ENCODE measurements at places on chromosomes 3 and 15.

DNA sequence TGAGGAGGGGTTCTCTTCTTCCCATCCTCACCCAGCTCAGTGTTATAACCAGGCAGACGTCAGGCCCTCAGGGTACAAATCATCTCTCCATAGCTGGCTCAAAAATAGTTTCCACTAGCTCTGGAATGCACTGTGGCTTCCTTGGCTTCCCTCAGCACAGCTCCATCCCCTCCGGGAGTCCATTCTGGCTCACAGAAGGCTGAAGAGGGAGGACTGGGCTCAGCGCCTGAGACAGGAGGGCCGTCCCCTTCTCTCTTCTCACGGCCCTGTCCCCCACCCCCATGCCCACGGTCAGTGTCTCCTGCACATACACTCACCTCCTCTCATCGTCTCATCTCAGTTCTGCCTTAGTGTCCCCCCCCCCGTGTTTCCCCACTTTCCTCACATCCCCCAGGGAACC lies 50.1 kb downstream of the UMPS start:
- DNase-seq = no peak

DNA sequence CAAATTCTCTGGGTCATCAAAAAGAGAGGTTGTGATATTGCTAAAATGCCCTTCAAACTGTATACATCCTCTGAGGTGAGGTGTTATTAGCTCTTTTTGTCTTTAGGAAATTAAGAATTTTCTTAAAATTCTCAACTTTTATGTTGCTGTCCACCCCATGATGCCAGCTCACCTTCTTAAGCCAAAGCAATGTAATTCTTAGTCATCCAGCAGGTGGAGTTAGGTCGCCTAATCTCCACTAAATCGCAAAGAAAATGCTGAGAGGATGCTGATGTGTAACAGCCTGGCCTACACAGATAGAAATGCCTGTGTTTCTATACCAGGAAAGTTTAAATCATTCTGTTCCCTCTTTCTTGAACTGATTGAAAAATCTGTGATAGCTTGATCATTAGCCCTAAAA lies 770.2 kb upstream of the ALCAM start:
- peak; percentile 8 for DNase-seq

DNA sequence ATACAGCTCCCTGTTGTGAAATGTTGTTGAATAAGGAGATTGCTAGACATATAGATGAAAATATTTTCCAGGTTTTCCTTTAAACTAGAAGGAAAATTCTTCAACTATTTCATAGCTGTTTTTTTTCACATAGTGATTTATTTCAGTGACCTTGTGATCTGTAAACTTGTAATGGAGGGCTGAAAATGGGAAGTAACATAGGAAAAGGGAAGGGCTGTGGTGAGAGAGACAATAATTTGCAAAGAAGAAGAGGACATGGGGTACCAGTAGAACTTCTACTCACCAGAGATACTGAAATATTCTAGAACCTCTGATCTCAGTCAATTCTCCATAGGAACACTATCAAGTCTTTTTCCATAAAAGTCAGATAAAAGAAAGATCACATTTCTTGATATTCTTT lies 60.4 kb downstream of the PLS1 start:
- DNase-seq = no peak

- no peak for DNase-seq
Measured at GRCh38 chr15:64072812-64073211, 20.8 kb downstream of the CIAO2A start.

DNA sequence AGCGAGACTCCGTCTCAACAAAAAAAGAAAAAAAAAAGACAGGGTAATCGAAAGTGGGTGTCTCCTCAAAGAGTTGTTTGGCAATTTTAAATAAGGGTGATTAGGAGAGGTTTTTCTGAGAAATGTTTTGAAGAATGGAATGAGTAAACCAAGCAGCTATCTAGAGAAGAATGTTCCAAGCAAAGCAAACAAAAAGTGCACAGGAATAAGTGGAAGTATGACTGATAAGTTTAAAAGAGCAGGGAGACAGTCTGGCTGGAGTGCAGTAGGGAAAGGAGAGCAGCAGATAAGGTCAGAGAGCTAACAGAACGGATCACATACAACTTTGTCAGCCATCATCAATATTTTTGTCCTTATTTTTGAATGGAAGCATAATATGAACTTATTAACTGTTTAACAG lies 853.5 kb downstream of the TUSC7 start:
- DNase-seq = no peak

DNA sequence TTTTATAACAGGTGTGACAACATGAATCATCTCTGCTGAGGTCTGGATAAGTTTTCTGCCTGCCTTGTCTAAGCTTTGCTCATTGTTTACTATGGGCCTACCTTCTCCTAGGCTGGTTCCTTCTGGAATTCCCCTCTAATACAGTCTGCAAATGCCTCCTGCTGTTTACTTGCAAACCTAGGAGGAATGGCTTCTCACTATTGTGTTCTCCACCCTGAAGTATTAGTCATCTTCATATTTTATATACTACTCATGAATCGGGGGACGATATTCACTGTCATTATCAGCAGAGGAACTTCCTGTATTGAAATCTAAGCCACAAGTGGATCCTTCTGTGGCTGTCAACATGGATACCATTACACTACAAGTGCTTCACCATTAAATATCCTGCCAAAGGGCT lies 154.8 kb downstream of the PLCL2 start:
- no peak for DNase-seq

DNA sequence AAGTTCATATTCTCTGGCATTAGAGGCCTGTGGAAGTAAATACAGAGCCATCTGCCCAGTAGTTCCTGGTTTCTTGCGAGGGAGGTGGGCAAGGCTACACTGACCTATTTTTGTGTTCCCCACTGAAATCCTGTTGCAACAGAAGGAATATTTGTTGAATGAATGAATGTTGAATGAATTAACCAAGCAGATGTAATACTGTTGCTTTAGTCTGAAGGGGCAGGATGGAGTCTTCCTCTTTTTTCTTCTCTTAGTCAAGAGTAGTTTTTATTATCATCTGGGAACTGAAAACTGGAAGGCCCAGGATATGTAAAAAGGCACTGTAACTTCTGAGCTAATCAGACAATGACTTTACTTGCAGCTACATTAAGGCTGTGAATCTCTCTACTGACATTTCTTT lies 17.1 kb downstream of the BLOC1S6 start:
- no peak for DNase-seq

DNA sequence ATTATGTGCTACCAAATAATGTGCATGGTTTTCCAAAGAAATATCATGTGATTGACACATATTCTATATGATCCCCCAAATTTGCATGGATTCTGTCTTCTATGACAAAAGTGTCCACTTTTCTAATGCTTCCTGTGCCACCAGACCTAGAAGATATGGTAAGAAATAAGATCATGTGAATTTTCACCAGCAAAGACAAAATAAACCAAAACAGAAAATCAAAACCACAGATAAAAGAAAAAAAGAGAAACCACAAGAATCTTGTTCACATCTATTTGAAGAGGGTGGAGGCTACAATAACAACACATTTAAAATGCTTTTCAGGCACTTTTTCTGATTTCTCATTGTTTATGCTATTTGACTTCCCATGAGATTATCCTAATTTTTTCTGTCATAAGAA lies 303.4 kb downstream of the DIPK2A start:
- DNase-seq = no peak

- no peak for DNase-seq
Measured at GRCh38 chr3:54146506-54147239, 24.3 kb downstream of the CACNA2D3 start.

DNA sequence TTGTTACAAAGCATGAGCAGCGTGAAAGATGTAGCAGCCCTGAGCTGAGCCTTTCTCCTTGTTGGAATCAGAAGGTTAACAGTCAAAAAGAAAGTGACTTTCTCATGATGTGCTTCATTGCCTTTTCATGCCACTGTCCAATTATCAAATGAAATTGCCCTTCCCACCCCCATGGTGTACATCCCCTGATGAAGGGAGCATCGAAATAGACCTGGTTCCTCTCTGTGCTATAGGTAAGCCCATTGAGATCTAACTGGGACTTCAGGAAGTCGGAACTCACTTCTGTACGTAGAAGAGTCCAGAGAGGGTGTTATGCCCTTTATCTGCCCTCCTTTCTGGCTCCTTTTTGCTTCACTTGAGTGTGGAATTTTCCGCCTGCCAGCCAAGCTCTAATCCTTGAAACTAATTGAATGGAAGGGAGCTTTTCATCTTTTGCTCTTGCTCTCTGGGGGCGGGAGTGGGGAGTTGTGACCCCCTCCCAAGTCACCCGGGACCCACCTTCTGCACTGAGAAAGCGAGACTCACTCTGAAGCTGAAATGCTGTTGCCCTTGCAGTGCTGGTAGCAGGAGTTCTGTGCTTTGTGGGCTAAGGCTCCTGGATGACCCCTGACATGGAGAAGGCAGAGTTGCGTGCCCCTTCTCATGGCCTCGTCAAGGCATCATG lies 20.9 kb downstream of the ABHD6 start:
- DNase-seq = no peak

DNA sequence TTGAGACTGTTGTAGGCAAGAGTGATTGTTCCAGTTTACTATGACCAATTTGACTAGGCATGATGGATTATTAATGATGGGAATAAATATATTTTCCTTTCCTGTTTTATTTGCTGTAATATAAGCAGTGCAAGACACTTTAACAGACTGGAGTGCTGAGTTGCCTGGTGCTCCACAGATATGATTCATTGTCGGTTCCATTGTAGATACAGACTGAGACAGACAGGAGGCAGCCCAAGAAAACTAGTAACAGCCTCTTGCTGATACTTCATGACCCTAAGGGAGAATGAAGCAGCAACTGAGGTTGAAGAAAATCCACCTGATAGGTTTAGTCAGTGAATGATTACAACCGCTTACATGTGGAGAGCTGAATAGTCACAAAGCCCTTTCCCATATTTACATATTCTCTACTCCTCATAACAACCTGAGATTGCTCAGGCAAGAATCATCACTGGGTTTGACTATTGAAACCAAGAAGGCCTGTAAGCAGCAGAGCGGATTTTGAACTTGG lies 235.1 kb upstream of the TPRG1 start:
- DNase-seq = no peak

DNA sequence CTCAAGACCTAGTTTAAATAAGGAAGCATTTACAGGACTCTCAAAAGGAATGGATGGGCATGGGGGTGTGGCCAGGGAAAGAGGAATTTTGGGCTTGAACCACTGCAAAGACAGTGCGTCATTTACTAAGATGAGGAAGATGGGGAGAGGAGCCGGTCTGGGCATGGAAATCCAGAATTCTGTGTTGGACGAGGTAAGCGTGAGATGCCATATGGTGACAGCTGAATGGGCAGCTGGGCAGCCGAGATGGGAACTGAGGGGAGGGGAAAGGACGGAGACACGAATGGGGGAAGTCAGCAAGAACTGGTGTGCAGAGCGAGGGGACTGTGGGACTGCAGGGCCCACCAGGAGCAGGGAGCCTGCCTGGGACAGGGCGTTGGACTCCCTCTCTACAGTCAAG lies 24.2 kb downstream of the TMEM44 start:
- no peak for DNase-seq

GRCh38 chr3:7574435-7574834 lies 713.5 kb downstream of the GRM7 start:
- no peak for DNase-seq

DNA sequence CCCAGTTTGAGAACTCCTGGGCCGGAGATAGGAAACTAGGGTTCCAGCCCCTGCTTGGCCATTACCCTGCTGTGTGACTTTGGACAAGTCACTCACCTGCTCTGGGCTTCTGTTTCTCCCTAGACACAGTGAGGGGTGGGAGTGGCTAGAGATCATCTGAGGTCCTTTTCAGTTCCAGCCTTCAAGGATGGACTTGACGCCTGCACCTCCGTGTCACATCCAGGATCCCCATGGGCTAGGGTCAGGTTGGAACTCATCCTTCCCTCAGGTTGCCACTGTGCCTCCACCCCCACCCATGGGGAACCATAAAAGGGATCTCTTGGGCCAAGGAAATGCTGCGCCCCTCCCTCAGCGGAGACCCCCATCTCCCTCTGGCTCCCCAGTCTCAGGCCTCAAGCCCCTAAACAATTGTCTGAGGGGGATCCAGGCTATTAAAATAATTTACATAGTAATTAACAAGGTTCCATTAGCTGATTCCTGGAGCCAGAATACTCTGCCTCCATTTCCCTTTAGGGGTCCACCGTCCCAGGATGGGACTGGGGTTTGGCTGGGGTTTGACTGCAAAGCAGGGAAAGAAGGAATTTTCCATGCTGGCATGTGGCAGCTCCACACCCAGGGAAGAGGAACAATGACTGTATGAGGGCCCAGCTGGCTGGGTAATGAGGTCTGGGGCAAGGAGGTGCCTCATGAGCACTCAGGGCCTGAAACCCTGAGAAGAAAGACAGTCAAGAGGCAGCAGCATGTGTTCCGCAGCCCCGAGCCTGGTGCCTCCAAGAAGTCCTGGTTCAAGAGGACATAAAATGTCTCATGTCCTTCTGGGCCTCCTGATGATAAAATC lies 177.7 kb downstream of the SMAD6 start:
- DNase-seq = no peak

GRCh38 chr3:184911570-184911969 lies 99.6 kb downstream of the VPS8 start:
- no peak for DNase-seq

GRCh38 chr3:111859061-111859973 lies at the start of gene PHLDB2:
Gene PHLDB2 (plus strand): TSS chr3:111859265. CDS start chr3:111884078, 24,813 bp downstream.
- DNase-seq = peak; percentile 18

GRCh38 chr3:180250172-180250571 lies 213.4 kb upstream of the PEX5L start:
- DNase-seq = no peak

GRCh38 chr3:30628205-30628900 lies 22.0 kb downstream of the TGFBR2 start:
- no peak for DNase-seq

GRCh38 chr3:172096881-172097420 lies 57.6 kb downstream of the FNDC3B start:
- no peak for DNase-seq

DNA sequence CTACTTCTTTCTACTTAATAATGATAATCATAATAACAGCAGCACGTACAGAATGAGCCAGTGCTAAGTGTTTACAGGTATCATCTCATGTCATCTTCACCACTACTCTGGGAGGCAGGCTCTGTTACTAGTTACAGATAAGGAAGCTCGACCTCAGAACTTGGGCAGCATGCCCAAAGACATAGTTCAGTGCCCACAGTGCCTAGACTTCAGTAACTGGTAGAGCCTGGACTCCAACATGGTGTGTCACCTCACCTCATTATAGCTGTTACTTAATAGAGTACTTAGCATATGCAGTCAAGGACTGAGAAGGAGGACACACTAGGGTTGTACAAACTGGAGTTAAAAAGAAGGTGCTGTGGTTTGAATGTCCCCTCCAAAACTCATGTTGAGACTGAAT lies 7.6 kb downstream of the GADL1 start:
- no peak for DNase-seq

DNA sequence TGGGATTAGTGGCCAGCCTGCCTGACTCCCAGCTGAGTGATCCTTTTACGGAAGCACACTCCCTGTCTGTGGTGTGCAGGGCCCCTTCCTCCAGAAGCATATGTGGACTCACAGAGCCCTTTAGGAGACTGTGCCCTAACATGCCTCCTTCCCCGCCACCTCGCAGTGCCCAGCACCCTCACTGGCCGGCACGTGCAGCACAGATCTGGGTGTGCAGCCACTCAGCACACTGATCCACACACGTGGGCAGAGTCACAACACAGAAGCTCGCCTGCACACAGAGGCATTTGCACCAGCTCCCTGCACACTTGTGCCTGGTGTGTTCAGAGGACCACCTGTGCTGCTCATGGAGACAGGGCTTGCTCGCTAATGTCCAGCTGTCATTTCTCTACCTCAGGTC lies 23.6 kb upstream of the CSPG4 start:
- DNase-seq = no peak

GRCh38 chr15:65869954-65870871 lies 922 bp downstream of the RAB11A start:
- no peak for DNase-seq

GRCh38 chr3:32725721-32726120 lies 40.7 kb downstream of the CNOT10 start:
- no peak for DNase-seq

GRCh38 chr3:4938281-4938982 lies 40.8 kb upstream of the BHLHE40 start:
- DNase-seq = no peak

All from GM19239 (cell line).